ENCODE measurements at places on chromosomes 13 and 19.

DNA sequence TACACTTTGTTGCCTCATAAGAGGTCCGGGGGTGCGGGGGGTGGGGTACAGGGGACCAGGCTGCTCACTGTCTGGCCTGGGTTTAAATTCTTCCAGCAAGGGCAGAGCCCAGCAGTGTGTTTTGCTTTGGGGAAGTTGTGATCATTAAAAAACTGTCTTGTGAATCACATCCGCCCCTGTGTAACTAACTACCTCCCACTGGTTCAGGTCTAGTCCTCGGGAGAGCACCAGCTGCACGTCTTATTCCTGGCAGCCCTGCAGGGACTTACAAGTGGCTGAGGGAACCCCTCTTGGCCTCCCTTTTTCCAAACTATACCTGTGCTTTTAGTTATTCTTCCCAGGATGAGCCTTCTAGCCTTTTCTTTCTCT, 127.5 kb downstream of the SIPA1L3 start:
- DNase-seq: no peak

DNA sequence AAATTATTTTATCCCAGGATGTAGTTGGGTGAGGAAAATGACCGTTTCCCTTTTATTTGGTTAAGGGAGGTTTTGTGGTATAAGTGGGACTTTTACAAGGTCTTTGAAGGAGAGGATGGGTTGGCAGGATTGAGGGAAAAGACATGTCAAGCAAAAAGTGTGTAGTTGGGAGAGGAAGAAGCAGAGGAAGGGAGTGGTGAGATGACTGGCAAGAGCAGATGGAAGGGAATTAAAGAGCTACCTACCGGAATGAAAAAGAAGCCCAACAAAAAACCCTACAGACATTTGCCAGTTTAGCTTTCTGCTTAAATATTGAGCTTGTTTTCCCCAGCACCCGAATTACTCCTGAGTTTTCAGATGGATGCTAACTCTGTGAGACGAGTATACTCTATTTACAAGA, 19.6 kb downstream of the FRY start:
- DNase-seq: no peak

DNA sequence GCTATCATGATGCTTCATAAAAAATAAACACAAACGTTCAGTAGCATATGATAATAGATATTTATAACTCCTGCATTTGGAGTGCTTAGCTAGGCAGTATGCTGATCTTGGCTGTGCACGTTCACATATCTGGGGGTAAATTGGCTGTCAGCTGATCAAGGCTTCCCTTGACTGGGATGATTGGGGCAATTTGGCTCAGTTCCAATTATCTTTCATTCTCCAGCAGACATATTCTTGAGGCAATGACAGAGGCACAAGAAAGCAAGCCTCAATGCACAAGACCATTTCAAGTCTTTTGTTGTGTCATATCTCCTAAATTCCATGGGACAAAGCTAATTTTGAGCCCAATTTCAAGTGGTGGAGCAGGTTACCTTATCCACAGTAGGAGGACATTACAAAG, 142.0 kb downstream of the DLEU7 start:
- DNase-seq: no peak

GRCh38 chr19:45424191-45425058, 708 bp upstream of the ERCC1 start:
- peak; percentile 92 for DNase-seq

- DNase-seq: no peak
Measured at GRCh38 chr19:48895226-48895625, 3.3 kb downstream of the TULP2 start.

- no peak for DNase-seq
Measured at GRCh38 chr19:52533901-52534300, 6.4 kb downstream of the ZNF808 start.

- no peak for DNase-seq
Measured at GRCh38 chr13:98657506-98658085, 80.7 kb upstream of the STK24 start.

DNA sequence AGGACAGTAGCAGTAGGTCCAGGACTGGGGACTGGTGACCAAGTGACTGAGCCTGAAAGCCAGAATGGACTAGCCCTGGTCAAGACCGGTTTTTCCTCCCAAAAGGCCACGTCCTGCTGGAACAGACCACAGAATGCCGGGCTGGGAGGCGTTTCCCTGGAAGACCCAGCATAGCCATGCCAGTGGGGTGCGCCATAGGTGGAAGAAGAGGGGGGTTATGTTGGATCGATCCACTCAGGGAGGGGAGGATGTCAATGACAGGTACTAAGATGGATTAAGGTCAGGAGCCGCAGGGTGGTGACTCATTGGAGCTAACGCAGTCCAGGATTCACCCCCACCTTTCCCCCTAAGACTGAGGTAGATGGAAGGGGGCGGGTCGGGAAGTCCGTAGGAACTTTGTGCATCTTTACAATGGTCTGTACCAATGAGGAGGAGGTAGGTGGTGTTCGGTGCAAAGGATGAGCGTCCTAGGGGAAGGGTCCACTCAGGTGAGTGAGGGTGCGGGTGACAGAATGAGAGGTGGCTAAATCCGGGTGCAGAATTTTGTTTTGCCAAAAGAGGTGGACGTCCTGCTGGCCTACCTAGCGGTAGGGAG, 21.0 kb downstream of the VASP start:
- peak; percentile 78 for DNase-seq

GRCh38 chr13:25686831-25687470, 315.2 kb downstream of the ATP8A2 start:
- DNase-seq: no peak

GRCh38 chr19:1533510-1534150, 9.8 kb downstream of the PLK5 start:
- DNase-seq: no peak

DNA sequence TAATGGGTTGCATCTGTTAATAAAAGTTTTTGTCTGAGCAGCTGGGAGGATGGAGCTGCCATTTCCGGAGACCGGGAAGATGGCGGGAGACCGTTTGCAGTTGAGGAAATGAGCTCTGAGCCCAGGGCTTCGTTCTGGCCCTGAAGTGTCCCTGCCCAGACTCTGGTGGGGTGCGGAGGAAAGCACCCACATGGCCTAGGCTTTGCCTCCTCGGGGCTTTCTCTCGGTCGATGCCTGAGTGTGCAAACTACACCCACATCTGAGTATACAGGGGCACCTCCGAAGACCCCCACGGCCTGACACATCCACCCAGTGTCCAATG, 15.6 kb upstream of the NANOS3 start:
- DNase-seq: no peak

DNA sequence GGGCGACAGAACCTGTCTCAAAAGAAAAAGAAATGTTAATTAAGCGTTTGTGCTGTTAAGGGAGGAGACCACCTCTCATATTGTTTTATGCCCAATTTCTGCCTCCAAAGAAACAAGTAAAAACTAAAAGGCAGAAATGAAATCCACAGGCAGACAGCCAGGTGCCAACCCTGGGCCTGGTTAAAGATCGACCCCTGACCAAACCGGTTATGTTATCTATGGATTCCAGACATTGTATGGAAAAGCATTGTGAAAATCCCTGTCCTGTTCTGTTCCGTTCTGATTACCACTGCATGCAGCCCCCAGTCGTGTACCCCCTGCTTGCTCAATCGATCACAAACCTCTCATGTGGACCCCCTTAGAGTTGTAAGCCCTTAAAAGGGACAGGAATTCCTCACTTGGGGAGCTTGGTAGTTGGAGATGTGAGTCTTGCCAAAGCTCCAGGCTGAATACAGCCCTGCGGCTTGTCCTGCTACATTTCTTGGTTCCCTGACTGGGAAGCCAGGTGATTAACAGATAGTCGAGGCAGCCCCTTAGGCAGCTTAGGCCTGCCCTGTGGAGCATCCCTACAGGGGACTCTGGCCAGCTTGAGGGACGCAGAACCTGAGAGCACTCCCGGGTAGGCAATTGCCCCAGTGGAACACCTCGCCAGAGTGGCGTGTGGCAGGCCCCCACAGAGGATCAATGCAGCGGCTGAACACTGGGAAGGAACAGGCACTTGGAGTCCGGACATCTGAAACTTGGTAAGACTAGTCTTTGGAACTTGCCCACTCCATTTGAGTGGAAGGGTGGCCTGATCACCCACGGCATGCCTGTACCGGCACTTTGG, 748 bp upstream of the ZNF552 start:
- no peak for DNase-seq

DNA sequence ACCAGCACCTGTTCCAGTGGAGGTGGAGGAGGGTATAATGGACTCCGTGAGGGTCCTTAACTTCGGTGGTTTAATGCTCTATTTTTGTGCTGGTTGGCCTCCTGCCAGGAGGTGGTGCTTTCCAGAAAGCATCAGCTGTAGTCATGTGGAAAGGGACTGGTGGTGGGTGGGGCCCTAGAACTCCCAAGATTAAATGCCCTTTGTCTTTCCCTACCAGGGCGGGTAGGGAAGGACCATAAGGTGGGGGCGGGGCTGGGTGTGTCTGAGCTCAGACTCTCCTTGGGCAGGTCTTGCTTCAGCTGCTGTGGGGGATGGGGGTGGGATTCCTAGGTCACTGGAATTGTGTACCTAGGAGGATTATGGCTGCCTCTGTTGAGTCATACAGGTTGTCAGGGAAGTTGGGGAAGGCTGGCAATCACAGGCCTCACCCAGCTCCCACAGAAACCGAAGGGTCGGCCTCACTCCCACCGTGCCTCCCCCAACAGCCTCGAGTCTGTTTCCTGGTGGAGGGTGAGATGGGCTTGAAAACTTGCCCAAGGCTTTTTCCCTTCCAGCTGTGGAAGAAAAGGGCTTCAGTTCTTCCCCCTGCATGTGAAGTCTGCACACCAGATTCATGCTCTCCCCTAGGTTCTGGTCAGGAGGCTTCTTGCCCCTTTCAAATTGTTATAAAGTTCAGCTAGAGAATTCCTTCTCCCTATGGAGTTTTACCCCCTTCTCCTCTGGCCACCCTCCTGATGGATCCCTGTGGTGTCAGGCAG, 60.3 kb upstream of the CLDN10 start:
- DNase-seq: no peak

DNA sequence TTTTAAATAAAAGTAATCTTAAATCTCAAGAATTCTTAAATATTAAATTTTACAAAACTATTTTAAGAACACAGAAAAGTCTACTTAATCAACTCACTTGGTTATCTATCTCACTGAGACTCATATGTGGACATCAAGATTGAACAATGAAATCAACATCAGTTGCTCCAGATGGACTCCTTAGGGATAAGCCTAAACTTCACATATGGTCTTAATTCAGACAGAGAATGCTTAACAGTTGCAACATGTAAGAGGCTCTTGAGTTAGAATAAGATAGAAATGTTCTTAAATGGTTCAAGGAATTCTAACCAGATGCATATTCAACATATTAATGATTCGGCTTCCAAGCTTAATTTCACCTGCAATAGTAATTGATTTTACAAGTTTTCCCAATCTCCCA, 1730.9 kb downstream of the PCDH9 start:
- no peak for DNase-seq

DNA sequence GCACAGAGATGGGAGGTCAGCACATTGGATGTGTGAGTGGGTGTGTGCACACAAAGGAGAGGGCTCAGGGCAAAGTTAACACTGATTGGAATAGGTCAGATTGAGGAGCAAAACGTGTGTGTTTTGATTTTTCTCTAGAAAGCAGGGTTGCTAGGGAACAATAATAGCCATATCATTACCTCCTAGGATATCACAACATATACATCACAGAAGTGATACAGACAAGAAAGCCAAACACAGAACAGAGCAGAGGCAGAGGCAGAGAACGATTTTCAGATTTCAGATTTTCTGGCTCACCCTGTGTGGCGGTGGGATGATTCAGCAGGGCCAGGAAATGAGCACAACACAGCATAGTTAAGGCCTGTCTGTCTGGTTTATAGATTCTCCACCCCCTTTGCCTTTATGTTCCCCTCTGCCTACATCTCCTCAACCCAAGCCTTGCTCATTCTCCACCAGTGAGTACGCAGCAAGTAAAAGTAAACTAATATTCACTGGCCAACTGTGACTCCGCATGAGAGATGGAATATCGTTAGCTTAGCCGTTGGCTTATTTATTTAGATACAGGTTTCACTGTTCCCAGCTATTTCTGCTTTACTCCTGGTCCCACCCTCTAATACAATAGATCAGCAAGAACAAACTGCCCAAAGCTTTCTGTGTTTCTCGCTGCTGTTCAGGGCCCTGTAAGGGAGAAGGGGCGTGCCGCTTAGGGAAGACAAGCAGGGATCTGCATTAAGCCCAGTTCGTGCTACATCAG, 182.7 kb upstream of the TSC22D1 start:
- peak; percentile 84 for DNase-seq

DNA sequence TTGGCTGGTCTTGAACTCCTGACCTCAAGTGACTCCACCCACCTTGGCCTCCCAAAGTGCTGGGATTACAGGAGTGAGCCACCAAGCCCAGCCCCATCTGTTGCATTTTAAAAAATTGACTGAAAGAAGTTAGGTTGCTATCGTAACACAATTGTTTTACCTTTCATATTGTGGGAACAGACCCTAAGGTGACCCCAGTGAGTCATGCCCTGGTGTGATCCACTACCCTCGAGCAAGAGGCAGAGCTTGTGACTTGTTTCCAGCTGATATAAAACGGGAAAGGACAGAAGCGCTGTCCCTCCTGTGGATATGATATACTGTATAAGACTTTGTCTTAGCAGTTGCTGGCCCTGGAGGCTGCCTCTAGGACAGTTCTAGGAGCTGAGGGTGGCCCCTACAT, 308.6 kb downstream of the HS6ST3 start:
- DNase-seq: no peak
